Osteoblast (primary cell): ENCODE measurements at places on chromosomes 12 and 14. TPM values are rescaled to one million over a fixed set of nuclear protein-coding genes. Genes with fewer than 3 reads are reported as not detected.
A peak's percentile ranks its signal among the peaks of the same experiment; 100 is the strongest.

GRCh38 chr12:120404271-120404670, 33.6 kb upstream of the COX6A1 start:
- no peak for DNase-seq

PRKD1 gene
- 21.8 and 28.6 TPM in 2 replicates for total RNA-seq

- no peak for DNase-seq
Observed at GRCh38 chr12:33605757-33606156, 166.1 kb upstream of the SYT10 start.

TGM1 gene
- total RNA-seq = 0.36 and 1.2 TPM in 2 replicates

DNA sequence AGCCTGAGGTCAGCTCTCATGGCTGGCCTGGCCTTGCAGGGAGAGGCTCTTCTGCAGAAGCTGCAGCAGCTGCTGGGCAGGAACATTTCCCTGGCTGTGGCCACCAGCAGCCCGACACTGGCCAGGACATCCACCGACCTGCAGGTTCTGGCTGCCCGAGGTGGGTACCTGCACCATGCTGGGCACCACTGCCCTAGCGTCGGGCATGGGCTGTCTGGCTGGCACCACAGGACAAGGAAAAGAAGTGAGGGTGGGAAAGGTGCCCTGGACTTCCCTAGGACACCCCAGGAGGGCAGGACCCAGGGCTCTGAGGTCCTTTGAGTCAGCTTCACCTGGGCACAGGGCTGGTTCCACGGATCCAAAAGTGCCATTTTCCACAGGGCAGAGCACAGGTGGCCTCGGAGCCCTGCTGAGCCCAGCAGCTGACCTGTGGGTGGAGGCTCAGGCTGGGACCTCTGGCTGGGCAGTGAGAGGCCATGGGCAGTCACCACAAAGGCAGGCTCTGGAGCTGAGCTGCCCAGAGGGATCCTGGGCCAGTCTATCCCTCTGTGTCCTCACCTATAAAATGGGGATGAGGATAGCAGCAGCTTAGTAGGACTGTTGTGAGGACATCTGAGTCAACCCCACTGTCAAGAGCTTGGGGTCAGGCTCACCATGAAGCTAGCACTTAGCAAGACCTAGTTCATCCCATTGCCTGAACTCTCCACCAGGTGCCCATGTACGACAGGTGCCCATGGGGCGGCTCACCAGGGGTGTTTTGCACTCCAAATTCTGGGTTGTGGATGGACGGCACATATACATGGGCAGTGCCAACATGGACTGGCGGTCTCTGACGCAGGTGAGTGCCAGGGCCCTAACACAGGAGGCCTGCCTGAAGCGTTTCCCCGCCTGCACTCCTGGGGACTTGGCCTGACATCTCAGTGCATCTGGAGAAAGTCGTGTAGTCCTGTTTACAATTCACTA, 4.9 kb downstream of the PLD4 start:
- DNase-seq = peak; percentile 71

SERPINA5 gene
- total RNA-seq = 0.36 and 0.59 TPM in 2 replicates

GRCh38 chr12:6626654-6627283, 9.0 kb downstream of the LPAR5 start:
- DNase-seq = peak; percentile 56

DNA sequence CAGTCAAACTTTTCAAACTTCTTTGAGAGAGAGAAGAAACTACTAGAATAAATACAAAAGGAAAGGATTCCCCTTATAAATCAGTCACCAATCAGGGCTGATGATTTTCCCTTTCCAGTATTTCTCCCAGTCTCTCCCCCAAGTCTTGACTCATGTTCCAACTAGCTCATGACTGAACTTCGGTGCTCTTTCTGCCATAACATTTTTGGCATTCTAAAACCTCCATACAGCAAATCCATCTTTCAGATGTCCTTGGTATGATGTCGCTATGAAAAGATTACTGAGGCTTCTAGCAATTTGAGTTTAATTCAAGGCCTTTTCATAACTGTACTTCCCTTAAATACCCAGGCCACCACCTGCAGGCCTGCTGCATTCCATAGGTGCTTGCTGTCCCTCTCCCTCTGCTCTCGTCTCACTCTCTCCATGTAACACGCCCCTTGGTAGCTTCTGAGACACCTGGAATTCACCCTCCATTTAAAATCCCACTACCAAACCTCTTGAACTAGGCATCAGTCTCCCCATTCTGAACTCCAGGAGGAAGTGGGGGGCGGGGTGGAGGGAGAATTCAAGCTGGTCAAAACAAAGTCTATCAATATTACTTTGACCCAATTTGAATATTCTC, 2.4 kb downstream of the PRKD1 start:
- peak; percentile 88 for DNase-seq

EFS gene
- total RNA-seq = 9.8 and 14.1 TPM in 2 replicates

YBX3 gene
- 147 TPM in 2 replicates for total RNA-seq

- DNase-seq = peak; percentile 83
Observed at GRCh38 chr12:12999271-12999958, 650 bp downstream of the HEBP1 start.

- no peak for DNase-seq
Observed at GRCh38 chr14:29918981-29919380, 8.7 kb downstream of the PRKD1 start.

DNA sequence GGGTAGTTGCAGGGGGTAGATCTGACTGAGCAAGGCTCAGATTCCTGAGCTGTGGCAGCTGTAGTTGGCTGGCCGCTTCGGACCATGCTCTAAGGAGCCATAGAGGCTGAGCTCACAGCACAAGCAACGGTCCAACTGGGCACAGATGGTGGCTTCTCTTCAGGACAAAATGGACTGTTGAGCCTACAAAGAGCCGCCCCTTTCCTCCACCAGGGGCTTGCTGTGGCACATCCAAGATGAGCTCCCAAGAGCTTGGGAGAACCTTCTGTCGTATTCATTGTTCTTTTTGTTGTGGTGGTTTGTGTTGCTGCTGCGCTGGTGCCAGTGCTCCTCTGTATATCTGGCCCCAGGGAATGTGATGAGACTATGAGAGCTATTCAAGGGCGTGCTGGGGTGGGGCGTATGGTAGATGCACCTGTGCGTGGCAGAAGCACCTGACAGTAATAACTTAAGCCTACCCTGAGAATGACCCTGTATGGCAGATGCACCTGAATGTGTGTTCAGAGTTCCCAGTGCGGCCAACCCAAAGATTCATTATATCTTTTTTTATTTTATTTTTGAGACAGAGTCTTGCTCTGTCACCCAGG, 17.8 kb upstream of the LGALS3 start:
- no peak for DNase-seq

DNA sequence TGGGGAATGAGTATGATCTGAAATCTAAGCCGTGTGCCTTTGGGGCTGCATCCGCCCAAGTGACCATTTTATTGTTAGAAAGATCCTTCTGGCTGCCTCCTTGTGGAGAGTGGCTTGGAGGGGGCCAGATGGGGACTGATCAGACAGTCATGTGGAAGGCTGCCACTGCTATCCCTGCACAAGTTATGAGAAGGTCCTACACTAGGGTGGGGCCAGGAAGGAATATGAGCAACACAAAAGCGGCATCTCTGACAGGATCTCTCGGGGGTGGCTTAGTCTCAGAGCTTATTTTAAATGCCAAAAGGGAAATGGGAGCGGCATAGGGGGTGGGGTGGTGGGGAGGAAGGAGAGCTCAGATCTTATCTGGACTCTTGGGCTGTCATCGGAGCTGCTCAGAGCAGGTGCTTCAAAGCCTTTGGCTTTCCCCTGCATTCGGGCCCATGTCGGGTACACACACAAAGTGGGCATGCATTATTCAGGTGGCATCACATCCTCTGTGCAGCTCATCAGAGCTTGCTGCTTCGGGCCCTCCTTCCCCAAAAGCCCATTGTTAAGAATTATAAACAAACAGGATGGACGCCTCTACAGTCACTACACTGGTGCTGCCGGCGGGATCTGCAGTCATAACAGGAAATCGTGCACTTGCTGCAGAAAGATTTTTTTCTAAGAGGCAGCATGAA, 805.4 kb downstream of the VRK1 start:
- DNase-seq = no peak

GRCh38 chr14:59107819-59108218, 80.6 kb upstream of the DAAM1 start:
- DNase-seq = no peak

NYNRIN gene
- total RNA-seq = 7.2 and 9.1 TPM in 2 replicates

GRCh38 chr14:54901380-54902142, 1.1 kb downstream of the GCH1 start:
- peak; percentile 76 for DNase-seq

MYO1H gene
- 1.5 TPM in 1 of 2 replicates, not detected in the other for total RNA-seq

DNA sequence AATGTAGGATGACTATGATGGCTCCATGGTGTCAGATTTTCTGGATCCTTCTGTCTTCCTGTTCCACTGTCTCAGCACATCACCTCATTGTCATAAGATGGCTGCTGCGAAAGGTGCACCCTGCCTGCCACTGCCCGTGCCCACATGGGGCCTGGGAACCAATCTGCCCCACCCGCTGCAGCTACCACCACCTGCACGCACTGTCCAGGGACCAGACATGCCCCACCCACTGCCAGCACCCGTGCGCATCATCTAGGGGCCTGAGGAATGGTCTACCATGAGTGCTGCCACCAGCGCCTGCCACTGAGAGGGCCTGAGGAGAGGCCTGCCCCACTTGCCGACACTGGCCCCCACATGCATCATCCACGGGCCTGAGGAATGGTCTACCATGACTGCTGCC, 23.8 kb downstream of the CYP46A1 start:
- no peak for DNase-seq

- DNase-seq = peak; percentile 87
Observed at GRCh38 chr14:49512147-49512551, 74.0 kb downstream of the RPS29 start.

TSPAN9 gene
- total RNA-seq = 12.1 and 13.0 TPM in 2 replicates

TMEM233 gene
- total RNA-seq = under 0.01 TPM in 1 of 2 replicates, not detected in the other

ZC2HC1C gene
- 1.1 and 1.2 TPM in 2 replicates for total RNA-seq

DNA sequence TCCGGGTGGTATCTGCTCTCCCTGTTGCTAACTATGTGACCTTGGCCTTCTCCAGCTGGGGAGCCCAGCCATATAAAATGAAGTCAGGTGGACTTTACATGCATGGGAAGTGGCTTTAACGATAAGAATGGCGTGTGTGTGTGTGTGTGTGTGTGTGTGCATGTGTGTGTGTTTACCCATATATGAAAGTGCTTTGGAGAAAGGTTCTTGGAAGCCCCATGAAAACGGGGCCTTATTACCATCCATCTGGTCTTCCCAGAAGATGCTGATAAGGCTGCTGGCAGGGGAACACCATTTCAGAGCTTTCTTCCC, 94.8 kb downstream of the LRRC74A start:
- DNase-seq = peak; percentile 59

PGF gene
- 16.3 and 24.5 TPM in 2 replicates for total RNA-seq

DNA sequence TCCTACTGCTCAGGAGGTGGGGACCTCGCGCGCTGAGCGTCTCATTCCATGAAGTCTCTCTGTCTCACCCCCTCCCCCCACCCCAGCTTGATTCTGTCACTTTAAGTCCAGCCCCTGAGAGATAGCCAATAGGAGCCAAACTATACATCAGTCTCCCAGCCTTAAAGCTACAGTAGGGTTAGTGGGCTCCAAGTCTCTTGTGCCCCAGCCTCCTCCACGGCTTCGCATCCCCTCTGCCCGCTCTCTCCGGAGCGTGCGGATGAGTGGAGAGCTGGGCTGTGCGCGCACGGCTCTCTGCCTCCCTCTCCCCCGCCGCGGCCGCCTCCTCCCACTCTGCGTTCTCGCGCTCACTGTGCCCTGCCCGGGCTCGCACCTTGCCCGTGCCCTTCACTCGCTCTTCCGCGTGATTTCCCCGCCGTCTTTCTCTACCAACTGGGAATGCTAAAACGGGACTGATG, at the start of gene ESRRB:
ESRRB (plus strand) TSS at position 191 of the 458 bp plus-strand sequence; CDS start at position 456, 265 bp downstream.
- no peak for DNase-seq

- no peak for DNase-seq
Observed at GRCh38 chr14:103022685-103023044, 34.7 kb downstream of the CDC42BPB start.

DNA sequence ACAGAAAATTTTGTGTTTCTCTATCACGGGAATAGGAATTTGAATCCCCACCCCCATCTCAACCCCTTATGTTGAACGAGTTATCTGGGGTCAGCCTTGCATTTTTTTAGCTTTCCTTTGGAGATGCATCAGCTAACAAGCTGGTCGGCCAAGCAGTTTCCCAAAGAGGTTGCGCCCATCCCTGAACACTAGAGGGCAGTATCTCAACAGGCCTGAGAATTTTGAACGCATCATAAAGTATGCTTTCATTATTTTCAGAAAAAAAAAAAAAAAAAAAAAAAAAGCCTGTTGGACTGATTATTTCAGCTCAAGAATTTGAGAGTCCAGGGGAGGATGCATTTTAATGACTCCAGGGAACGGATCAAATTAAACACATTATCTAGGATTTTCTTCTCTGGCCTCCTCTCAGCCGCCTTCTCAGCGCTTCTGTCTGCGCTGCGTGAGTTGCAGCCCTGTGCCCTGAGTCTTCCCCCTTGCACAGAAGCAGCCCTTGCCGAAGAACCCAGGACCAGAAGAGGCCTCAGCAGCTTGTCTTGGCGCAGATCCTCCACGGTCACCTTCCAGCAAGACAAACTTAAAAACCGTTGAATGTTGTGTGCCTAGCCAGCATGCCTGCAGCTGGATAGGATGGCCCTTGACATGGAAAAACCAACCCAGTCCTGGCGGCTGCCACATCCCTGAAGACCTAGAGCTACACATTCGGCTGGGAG, 76.6 kb upstream of the GZMB start:
- peak; percentile 56 for DNase-seq

- no peak for DNase-seq
Observed at GRCh38 chr12:97386133-97386581, 76.4 kb upstream of the RMST start.

DNA sequence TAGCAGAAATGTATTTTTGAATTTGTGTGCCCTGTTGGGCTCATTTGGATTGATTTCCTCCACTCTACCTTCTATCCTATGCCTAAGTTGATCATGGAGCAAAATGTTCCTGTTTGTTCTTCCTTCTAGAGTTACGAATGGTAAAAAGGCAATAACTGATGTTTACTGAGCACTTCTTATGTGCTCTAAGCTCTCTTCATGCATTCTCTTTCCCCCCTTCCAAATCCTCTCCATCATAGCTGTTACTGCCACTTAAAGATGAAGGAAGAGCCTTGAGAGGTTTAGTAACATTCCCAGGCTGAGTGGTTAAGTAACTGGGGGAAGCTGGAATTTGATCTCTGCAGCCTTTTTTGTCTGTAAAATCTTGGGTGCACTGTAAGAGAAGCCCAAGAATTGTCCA, 60.1 kb downstream of the CHST11 start:
- DNase-seq = no peak

ZBTB39 gene
- total RNA-seq = 4.4 and 4.7 TPM in 2 replicates

GRCh38 chr12:8823565-8824300, 1.3 kb downstream of the A2ML1 start:
- no peak for DNase-seq

DNA sequence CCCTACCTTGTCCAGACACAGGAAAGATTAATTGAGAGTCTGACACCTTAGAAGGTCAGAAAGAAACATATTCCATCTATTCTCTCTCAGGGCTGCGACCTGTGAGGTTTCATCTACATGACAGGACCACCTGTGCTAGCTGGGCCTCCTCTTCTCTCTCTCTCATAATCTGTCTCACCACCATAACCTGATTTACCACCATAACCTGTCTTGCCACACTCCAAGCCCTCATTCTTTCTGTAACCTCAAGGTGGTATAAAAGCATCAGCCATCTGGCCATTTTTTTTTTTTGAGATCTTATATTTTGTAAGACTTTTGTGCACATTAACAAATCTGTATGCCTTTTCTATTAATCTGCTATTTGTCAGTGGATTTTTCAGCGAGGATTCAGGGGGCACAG, 75.5 kb downstream of the ACADS start:
- no peak for DNase-seq
